ENCODE measurements at places on chromosomes 16 and 17. TPM values are rescaled to one million over a fixed set of nuclear protein-coding genes. Genes with fewer than 3 reads are reported as not detected.

The CCL4L2 gene
- total RNA-seq, result not detected

The GCGR gene
- total RNA-seq, result not detected

GRCh38 chr17:57944908-57945307, 10.3 kb downstream of the CUEDC1 start:
- H3K4me3 ChIP-seq, result no peak overlapping the region
- no peaks in the 10 kb centered on the region for H3K36me3 ChIP-seq
- H3K27ac ChIP-seq, result no peak overlapping the region
- H3K4me1 ChIP-seq, result peaks cover 62% of the 10 kb centered on the region

DNA sequence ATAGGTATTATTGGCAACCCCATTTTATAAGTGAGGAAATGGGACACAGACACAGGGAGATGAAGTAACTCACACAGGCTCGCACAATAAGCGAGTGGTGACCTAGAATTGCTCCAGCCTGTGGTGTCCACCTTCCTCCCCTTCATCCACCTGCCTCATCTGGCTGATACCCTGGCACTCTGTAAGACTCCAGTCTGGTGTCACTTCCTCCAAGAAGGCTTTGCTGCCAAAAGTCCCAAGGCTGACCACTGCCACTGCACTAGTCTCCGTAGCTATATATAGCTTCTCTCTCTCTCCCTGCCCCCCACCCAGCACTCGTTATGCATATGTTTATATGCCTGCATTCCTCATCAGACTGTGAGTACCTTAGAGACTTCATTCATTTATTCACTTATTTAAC, 66.1 kb upstream of the SREBF1 start:
- peaks cover 56% of the 10 kb centered on the region for H3K4me1 ChIP-seq
- DNase-seq, result no peak
- no peaks in the 10 kb centered on the region for H3K27me3 ChIP-seq
- H3K36me3 ChIP-seq, result peaks cover 5% of the 10 kb centered on the region
- H3K4me3 ChIP-seq, result no peak overlapping the region

DNA sequence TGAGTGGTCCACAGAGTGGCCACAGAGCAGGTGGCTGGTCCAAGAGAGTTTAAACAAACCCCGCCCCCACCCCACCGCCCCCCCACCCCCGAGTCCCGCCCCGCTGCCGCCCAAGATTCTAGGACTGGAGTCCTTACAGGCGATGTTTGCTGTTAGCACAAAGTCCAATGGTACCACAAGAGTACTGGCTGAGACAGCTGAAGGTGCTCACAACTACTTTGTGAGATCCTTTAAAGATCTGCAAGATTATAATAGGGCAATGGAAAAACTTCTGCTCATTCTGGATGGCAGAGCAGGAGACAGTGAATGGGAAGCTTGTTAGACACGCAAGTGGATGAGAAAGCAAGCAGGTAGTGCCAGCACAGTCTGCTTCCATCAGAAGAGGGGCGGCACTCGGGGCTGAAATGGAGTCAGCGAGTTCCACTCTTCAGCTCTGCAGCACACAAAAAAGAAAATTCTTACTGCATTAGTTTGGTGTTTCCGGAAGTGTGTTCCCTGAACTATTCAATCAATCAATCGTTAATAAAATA, 4.7 kb upstream of the TEKT3 start:
- DNase-seq, result peak; percentile 3
- H3K27me3 ChIP-seq, result no peaks in the 10 kb centered on the region
- H3K27ac ChIP-seq, result no peak overlapping the region

DNA sequence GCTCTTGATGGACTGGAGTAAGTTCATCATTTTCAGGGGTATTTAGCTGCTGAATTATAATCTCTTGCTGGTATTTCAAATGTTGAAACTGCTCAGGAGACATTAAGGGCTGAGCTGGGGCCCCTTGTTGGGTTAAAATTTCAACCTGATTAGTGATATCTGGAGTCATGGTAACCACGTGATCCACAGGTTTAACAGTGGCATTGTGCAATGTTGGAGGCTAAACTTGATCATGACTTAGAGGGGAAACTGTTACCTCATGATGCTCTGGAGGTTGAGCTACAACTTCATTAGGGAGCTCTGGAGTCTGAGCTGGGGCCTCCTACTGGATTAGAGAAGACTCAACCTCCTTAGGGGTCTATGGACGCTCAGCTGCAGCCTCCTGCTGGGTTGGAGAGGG, 17.2 kb upstream of the MPP2 start:
- peaks cover 9% of the 10 kb centered on the region for H3K4me1 ChIP-seq
- no peaks in the 10 kb centered on the region for H3K36me3 ChIP-seq
- H3K27ac ChIP-seq, result no peak overlapping the region
- DNase-seq, result no peak
- H3K4me3 ChIP-seq, result no peak overlapping the region
- H3K27me3 ChIP-seq, result no peaks in the 10 kb centered on the region
